Activated T-cell treated with anti-CD3 and anti-CD28 coated beads for 24 hours (primary cell): ENCODE measurements at places on chromosomes 13 and 19.
A peak's percentile ranks its signal among the peaks of the same experiment; 100 is the strongest.

- DNase-seq: no peak
These were observed 46.2 kb upstream of the UQCRFS1 start for GRCh38 chr19:29259153-29259552.

DNA sequence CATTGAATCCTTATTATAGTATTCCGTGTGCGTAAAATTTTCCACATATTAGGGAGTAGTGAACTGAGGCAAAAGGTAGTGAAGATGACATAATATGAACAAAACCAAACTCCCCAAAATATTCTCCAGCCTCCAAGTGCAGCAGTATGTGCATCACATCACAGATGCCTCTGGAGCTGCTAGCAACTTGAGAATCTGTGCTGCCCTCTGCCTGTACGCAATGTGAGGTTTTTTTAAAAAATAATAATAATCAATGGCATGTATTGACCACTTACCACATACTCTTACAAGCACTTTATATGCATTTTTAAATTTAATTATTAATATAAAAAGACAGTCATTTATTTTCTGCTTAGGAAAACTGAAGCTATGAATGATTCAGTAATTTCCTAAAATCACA is 583.0 kb upstream of the SPRY2 start:
- no peak for DNase-seq

DNA sequence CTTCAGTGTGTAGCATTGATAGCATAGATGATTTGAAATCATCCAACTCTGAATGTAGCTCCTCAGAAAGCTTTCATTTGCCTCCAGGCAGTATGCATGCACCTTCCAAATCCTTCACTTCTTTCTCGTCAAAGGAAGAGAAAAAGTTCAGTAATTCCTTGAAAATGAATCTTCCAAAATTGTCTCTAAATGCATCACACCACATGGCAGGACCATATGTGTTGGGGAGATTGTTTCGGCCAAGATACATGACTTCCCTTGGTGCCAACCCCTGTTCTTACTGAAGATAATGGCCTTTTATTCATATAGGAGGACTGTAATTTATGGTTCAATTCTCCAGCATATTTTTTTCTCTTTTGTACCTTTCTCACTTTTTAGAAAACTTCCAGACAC is 315.6 kb upstream of the SPRY2 start:
- no peak for DNase-seq

GRCh38 chr13:104750377-104750776 is 1684.2 kb upstream of the SLC10A2 start:
- DNase-seq: no peak

DNA sequence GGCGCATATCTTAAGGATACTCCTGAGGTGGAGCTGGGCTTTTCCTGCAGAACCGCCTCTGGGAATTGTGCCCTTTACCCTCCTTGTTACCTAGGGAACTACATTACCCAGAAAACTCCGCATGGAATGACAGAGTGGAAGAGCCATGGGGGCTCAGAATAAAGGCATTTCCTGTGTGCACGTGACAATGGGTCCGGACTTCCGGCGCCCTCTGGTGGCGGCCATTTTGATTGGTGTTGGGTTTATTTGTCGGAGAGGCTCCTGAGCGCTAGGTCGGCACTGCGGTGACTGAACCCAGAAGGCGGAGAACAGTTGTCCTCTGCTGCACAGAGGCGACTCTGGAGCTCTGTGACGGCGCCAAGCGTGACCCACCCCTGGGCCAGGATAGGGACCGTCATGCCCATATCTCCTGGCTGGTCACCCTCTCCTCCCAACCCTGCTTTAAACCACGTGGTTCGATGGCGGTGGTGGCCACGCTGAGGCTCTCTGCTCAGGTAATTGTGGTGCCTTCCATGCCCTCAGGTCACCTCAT is at the start of gene ZNF587B:
ZNF587B (plus strand) TSS at position 229 of the 532 bp plus-strand sequence; CDS start at position 459, 230 bp downstream.
- DNase-seq: peak; percentile 19

- DNase-seq: no peak
These were observed 15.5 kb downstream of the HDGFL2 start for GRCh38 chr19:4487572-4487971.

DNA sequence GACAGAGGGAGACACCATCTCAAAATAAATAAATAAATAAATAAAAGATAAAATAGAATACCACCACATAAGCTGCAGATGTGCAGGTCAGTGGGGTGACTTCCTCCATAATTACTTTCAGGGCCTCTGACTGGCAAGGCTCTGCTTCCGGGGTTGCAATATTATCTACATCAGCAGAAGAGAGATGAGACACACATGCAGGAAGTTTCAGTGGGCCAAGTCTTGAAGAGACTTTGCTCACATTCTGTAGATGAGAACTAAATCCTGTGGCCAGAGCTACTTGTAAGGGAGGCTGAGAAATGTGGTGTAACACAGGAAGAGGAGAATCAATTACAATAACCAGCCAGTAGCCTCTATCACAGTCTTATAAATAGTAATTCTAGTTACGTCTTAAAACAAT is 89.9 kb upstream of the MAB21L1 start:
- no peak for DNase-seq

- no peak for DNase-seq
These were observed 45.1 kb downstream of the MCF2L start for GRCh38 chr13:113013878-113014751.

DNA sequence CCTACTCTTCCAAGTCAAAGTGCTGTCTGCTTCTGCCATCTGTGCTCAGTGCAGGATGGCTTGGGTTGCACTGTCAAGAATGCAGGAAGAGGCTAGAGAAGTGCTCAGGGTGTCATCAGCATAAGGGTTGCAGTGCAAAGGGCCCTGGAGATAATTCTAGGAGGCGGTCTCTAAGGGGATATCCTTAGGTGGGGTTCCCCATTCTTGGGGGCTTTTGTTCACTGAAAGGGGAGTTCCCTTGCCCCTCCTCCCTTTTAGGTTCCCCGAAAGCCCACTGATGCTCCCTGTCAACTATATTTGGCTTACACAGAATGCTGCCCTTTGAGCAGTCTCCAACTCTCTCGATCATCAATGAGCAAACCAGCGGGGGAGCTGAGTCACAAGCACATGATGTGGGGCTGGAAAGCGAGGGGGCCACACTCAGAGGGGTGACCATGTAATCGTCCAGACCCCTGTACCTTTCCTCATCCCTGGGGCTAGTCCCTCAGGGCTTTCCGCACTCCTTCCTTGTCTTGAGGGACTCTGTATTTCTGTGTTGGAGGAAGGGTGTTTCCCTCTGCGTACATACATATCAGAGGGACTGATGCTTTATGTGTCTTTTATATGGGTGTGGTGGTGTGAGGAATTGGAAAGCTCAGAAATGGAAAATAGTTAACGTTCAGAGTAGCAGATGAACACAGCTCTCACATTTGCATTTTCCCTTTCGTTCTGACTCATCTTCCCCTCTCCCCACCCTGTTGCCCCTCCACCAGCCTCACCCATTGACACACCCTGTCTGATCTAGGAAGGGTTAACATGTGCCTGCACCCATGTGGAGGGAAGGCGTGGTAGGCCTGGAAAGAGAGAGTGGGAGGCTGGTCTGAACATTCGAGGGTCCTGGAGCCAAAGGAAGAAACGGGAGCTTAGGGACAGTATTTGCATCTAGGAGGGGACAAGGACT is 6.7 kb downstream of the ZBTB32 start:
- peak; percentile 64 for DNase-seq

DNA sequence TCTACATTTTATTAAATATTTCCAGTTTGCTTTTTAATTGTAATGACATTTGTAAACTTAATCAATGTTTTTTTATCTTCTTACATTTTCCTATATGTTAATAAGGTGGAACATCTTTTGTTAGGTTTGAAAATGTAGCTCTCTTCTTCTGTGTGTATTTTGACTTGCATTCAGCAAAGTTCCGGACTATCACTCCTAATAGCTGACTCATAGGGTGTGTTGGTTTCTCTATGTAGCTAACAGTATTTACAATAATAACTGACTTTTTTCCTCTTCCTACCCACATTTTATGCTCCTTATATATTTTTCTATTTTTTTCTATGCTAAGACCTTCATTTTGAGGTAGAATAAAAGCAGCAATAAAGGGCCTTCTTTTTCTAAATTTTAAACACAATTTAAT is 28.1 kb downstream of the MYO16 start:
- DNase-seq: no peak

DNA sequence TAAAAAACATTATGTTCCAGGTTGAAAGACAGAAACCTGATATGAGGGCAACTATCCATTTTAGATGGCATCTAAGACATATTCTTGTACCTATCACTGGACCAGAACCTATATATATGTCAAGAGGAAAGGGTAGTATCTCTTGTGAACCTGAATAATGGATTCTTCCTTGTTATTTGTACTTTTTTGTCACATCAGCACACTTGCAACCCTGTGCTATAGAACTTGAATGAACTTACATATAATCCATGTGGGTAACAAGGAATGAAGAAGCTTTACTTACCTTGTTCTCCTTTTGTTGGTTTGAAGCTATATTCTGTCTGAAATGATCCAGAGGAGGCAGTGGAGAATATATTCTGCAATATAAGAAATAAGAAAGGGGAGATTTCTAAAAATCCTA is 483.7 kb upstream of the ATXN8OS start:
- no peak for DNase-seq

GRCh38 chr19:8089664-8090601 is 37.4 kb downstream of the CCL25 start:
- DNase-seq: no peak

GRCh38 chr13:59259165-59260000 is 904.3 kb downstream of the DIAPH3 start:
- no peak for DNase-seq

- no peak for DNase-seq
These were observed 85.4 kb upstream of the TM9SF2 start for GRCh38 chr13:99415851-99416331.

- no peak for DNase-seq
These were observed 85.7 kb downstream of the ZAR1L start for GRCh38 chr13:32229443-32229842.

DNA sequence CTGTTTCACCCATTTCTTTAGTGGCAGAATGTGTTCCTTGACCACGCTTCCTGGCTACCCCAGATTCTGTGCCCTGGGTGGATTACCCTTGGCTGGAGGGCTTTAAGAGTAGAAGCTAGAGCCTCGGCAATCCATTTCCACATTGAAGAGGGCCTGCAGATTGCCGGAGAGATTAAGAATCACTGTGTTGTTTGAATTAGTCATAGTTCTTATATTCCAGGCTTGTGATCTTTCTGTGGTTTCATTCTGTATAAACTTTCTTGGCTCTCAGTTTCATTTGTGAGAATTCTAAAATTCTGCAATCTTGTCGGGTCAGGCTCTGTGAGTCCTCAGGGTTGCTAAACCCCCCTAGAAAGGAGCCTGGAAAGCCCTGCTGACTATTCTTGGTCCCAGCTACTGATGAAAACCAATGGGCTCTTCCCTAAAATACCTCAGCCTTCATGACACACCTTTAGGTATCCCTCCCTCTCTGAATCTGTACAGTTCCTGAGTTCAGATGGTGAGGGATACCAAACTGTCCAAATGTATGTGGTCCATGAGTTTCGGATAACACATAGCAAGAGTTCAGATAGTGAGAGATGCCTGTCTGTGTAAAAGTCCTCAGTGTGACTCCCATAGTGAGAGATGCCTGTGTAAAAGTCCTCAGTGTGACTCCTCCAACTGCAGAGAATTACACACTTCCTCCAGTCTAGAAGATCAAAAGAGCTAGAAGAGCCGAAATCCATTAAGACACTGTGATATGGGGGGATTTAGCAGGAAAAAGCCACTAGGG is 4.3 kb downstream of the PHF11 start:
- no peak for DNase-seq

DNA sequence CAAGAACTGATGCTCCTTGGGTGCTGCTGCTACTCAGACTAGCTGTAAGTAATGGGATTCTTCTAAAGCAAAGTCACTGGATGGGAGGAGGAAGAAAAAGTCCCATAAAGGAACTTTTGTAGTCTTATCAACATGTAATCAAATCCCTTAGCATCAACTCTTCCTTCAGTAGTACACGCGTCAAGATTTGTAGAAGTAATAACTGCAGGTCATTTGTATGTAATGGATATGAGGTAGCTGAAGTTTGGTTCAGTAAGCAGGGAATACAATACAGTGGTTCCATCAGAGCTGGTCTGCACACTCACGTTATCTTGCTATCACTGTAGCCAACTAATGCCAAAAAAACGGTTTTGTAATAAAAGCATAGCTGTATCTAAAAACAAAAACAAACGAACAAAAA is 72.4 kb upstream of the ZDHHC20 start:
- no peak for DNase-seq

GRCh38 chr19:19268453-19269385 is 4.4 kb downstream of the TM6SF2 start:
- DNase-seq: no peak

- DNase-seq: no peak
These were observed 223.4 kb upstream of the HTR2A start for GRCh38 chr13:47120282-47120681.

DNA sequence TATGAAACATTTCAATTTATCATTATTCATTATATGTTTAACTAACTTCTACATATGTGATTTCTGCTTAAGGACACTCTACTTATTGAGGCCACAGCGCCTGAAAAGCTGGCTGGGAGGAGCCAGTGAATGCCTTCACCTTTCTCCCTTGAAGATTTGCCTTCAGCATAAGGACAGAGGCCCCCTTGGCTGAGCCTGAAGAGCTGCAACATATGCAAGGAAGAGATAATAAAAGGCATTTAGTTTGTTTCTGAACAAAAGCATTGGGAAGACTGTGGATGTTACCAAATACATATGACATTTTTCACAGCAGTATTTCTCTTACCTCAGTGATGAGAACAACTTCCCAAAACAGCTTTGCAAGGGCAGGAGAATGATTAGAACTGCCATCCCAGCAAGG is 92.1 kb downstream of the ABCC4 start:
- no peak for DNase-seq

GRCh38 chr19:13154241-13154778 is 4.1 kb downstream of the IER2 start:
- DNase-seq: no peak

DNA sequence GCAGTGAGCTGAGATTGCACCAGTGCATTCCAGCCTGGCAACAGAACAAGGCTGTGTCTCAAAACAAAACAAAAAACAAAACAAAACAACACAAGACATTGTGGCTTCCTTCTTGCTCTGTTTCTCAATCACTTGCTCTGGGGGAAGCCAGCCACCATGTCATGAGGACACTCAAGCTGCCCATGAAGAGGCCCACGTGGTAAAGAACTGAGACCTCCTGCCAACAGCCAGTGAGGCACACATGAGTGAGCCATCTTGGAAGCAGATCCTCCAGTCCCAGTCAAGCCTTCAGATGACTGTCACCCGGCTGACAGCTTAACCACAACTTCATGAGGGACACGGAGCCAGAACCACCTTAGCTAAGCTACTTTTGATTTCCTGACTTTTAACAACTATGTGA is 25.2 kb downstream of the CPT1C start:
- DNase-seq: no peak

DNA sequence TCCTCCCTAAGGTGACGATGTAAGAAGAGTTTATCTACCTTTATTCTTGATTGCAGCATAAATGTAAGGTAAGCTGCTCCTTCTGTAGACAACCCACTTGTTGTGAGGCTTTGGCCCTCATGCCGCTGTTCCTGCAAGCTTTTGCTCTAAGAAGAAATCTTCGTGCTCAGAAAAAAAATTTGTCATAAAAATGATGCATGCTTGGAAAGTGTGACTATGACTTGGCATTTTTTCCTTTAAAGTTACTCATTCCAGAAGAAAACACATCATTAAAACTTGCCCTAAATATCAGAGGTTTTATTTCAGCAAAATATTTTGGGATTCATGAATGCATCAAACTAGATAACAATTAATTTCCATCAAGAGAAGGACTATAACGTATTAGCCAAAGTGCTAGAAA is 39.8 kb downstream of the KCTD12 start:
- no peak for DNase-seq

- no peak for DNase-seq
These were observed 18.5 kb upstream of the ABCC4 start for GRCh38 chr13:95319551-95320274.

GRCh38 chr13:113176280-113176679 is 17.8 kb downstream of the PROZ start:
- DNase-seq: no peak
